ENCODE measurements at places on chromosomes 2 and 18.

GRCh38 chr2:28654663-28655320 is 96.8 kb upstream of the PPP1CB start:
- no peak for DNase-seq

- DNase-seq: no peak
Measured at GRCh38 chr18:2905854-2906703, 59.3 kb downstream of the EMILIN2 start.

- DNase-seq: peak; percentile 20
Measured at GRCh38 chr2:88500691-88501090, 48.2 kb upstream of the FOXI3 start.

DNA sequence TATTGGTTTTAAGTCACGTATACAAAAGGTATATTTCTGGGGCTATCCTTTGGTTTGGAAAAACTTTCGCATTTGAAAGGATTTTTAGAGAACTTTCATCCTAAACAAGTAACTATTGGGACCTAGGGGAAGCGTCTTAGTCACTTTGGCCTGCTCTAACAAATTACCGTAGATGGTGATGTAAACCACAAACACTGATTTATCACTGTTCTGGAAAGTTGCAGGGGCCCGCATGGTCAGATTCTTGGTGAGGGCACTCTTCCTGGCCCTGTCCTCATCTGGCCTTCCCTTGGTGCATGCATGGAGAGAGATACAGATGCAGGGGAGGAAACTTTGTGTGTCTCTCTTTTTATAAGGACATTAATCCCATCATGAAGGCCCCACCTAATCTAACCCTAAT is 49.1 kb upstream of the ANKRD62 start:
- DNase-seq: no peak

- DNase-seq: no peak
Measured at GRCh38 chr18:53586923-53587322, 637.5 kb downstream of the MBD2 start.

DNA sequence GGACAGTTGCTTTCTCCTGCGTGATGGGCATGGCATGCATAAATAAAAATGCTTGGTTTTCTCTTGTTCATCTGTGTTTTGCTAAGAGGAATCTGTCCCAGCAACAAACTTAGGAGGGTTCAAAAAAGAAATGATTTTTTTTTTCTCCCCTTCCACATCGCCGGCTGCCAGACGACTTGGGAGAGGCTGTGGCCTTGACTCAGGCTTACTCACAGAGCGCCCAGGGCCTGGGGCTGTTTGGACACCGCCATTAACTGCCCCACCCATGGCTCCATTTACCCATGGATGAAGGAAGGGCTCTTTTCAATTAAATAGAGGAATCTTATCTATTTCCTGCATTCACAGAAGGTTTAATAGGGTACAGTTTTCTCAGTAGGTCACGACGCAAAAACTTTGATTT is 22.3 kb upstream of the SERPINB5 start:
- DNase-seq: no peak

GRCh38 chr2:108226564-108226963 is 13.2 kb upstream of the SULT1C3 start:
- DNase-seq: no peak

- DNase-seq: peak; percentile 5
Measured at GRCh38 chr18:66867653-66868052, 263.8 kb upstream of the CDH19 start.

GRCh38 chr2:240467149-240467642 is 31.7 kb downstream of the GPC1 start:
- DNase-seq: no peak

DNA sequence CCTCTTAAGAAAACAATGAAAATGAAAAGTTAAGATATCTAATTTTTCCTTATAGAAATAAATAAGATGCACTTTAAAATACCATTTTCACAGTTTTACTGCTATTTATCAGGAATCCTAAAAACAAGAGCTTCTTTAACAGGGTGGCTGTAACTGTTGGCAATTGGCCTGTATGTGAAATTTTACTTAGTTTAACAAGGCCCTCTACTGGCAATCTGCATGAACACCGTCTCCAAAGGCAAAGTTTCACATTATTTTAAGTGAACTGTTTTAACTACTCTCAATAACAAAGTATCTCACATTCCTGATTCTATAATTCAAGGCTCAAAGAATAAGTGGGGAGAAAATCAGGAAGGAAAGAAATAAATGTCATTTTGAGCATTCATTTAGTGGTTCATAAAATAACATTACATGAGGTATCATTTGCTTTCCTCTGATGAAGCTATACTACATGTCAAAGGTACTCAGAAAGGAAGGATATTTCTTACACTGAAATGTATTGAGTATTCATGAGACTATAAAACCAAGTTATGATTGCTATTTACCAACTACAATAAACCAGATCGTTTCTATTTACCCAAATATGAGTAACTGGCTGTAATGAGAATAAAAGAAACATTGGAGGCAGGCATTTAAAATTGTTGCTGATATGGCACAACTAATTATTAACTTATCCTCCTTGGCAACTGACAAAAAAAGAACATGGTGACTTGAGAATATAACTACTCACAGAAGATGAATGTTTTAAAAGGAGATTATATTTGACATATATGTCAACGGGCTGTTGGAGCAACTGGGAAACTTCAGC is 7.0 kb downstream of the NCKAP5 start:
- peak; percentile 91 for DNase-seq

Data from choroid plexus epithelial cell (primary cell).